ENCODE measurements at places on chromosomes 1 and 21.
A peak's percentile ranks its signal among the peaks of the same experiment; 100 is the strongest.

DNA sequence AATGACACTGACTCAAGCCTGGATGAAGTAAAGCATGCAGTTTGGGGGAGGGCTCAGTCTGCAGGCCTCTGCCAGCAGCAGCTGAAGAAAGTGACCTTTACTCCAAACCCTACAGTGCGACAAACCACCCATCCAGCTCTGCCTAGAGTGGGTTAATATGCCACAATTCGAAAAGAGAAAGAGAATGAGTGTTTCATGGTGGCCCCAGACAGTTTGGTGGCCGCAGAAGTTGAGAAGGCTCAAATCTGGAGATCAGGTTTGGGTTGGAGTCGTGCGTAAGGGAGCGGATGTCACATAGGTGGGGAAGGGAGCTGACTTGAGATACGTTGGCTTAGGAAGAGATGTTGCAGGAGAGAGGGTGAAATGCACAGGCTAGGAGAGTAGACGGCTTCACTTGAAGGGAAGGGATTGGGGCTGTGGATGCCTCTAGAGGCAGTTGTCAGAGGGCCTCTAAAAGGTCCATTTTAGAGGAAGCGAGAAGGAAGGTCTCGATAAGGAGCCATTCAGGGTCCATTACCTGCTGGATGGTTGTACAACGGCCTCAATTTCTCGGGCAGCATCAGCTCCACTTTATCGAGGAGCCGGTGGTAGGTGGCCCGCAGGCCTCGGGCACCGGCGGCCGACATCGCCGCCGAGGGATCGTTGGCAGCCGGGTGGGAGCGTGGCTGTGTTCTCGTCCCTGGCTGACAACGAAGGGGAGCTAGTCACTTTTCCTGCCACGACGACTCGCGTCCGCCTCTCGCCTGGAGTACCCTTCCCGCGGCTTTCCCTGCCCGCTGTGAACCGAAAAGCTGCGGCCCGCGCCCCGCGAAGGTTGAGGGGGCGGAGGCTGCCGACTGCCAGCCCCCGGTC is 1.0 kb upstream of the DCAF6 start:
- no peak for DNase-seq

GRCh38 chr21:36384885-36385232 is 333 bp upstream of the CHAF1B start:
- no peak for DNase-seq

DNA sequence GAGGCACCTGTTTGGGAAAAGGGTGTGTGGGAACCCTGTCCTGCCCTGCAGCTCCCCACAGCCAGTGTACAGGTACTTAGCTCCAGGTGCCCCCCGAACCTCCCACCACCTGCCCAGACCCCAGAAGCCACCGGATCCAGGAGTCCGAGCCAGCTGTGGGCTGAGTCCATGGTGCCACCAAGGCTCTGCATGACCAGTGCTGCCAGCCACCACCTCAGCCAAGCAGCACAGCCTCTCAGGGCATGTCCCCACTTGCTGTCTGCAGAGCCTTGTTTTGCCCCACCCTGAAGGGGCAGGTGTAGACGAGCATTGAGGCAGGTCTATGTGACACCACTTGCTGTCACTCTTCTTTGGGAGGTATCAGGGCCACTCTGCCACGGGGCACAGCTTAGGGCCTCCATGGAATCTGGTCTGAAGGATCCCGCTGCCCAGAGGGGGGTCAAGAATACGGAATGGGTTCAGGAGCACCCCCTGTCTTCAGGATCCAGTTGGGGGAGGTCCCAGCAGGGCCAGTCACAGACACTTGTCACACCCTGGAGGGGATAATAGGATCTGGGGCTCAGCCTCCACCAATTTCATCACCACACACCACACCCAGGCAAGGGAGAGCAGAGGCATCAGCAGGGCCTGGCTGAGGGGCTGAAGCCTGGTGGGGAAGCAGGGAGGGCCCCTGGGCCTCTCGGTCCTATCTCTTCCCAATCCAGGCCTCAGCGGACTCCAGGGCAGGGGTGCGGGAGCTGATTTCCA is 27.7 kb downstream of the ARHGEF19 start:
- no peak for DNase-seq

- peak; percentile 62 for DNase-seq
These were observed 53.8 kb downstream of the MACF1 start for GRCh38 chr1:39258146-39258924.

DNA sequence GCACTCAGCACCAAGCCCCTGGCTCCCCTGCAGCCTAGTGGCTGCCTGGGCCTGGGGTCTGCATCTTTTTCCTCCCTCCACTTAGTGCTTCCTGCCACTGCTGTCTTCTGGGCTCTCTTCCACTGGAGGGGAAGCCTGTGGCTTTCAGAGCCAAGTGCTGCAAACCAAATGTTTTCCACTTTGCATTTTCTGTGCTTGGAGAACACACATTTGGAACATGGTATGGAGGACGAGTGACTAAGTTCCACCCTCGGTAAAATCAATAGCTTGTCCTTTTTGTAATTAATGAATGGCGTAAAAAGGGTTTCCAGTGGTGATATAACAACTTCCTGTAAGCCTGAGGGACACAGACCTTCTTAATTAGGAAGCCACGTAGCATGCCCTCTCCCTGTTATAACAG is 10.1 kb upstream of the GPR153 start:
- DNase-seq = no peak

DNA sequence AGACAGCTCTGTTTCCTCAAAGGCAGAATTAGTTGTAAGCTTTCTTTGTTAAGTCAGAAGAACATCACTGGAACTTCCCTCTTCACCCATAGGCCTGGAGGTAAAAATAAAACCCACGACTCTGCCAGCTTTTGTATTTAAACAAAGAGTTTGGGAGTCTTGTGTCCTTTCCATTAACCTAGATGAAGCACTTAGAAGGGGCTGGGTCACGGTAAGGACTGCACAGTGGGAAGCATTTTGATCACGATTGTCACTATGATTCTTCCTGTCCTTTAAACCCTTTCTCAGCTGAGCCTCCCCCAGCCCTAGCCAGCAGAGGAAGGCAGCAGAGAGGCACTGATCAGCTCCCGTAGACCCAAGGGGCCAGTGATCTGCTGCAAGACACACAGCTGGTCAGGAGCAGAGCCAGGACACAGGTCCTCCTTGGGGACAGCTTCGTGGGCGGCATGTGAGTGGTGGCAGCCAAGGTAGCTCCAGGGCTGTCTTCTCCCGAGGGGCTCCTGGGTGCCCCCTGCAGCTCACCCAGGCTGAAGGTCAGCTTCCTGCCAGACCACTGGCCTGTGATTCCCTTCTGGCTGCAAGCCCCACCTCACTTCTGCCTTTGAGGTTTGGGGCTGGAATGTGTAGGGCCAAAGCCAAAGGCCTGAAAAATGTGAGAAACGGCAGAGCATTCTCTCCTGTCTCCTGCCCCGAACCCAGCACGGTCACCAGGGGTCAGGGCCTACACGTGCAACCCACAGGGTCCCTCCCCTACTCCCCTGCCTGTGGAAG is 4.0 kb upstream of the LAPTM5 start:
- no peak for DNase-seq

DNA sequence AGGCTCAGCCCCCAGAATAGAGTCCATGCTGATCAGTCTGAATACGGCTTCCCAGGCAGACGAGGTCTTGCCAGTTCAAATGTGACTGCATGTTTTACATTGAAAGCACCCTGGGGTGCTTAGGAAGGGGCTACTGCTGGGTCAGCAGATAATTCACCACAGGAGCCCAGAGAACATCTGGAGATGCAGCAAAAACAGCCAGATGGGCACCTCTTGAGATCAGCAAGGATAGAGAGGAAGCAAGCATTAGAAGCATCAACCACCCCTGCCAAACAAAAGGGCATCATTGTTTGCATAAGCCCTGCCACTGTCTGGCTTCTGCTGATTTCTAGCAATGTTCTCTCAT is 403.1 kb downstream of the RRAGC start:
- no peak for DNase-seq

DNA sequence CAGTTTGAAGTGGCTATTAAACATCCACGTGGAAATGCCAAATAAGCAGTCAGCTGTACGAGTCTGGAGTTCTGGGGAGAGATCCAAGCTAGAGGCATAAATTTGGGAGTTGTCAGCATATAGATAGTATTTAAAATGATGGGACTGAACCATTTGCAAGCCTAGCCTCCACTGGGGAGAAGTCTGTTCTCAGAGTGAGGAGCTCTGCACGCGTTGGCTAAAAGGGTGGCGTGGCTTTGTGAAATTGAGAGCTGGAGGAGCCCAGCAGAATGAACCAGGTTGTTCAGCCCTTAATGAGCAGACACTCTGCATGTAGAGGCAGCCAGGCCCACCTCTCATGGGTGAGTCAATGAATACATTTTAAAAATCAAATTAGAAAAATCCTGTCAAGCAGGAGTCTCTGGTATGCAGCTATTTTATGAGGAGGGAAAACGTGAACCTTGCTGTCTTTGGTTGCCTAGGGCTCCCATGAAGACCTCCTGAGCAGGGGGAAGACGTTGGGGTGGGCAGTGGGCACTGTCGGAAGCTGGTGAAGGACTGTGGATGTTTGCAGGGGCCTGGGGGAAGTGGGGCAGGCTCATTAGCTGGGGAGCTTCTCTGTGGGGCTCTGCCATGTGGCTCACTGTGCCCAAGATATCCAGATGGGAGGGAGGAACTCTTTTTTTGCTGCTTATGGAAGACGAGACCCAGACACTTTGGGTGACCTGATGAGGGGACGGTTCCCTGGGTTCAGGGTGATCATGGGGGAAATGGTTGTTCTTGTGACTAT is 18.8 kb downstream of the TMCC2 start:
- peak; percentile 20 for DNase-seq

- DNase-seq = no peak
These were observed 40.7 kb downstream of the VTCN1 start for GRCh38 chr1:117169871-117170596.

DNA sequence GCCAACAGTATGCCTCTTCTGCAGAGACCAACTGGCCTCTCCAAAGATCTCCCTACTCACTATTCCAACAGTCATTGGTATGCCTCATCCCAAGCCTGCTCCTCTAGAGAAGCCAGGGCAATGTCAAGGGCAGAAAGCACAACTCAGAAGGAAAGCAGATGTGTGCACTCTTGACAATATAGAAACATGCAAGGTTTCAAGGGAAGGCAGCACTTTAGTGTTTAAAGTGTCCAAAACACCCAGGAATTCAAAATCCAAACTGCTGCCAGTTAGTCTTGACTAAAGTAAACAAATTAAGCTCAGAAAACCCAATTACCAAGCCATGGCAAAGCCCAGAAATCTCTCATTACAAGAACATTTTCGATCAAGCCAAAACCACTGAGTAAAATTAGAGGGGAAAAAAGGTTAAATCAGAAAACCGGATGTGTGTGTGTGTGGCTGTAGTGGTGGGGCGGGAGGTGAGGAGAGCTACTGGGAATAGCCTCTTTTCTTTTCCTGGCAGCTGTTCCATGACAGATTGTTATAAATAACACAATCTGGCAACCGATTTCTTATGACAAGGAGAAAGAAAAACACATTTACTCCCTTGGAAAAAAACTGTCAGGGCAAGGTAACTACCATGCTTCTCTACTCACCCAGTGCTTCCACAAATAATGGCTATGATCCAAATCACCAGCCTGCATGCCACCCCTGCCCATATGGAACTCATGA is 39.2 kb downstream of the EIF2B3 start:
- DNase-seq = no peak

- no peak for DNase-seq
These were observed 468 bp upstream of the ABCA4 start for GRCh38 chr1:94121411-94121821.

DNA sequence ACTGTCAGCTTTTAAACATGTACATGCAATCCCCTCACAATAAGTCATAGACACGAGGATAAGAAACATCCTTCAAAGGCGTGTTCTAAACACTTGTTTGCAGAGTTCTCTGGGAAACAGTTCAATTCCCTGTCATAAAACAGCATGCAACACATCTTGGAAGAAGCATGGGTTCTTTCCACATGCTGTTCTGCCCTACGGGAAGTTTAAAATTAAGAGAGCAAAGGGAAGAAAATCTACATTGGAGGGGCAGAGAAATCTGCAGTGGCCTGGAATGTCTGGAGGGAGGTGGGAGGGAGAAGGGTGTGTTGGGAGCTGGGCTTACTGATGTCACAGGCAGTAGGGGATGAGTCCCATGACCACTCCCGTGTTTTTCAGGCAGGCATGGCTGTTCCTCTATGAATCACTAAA is 98.3 kb upstream of the SLC2A1 start:
- no peak for DNase-seq

- no peak for DNase-seq
These were observed 75.5 kb upstream of the GPR88 start for GRCh38 chr1:100462326-100463025.

DNA sequence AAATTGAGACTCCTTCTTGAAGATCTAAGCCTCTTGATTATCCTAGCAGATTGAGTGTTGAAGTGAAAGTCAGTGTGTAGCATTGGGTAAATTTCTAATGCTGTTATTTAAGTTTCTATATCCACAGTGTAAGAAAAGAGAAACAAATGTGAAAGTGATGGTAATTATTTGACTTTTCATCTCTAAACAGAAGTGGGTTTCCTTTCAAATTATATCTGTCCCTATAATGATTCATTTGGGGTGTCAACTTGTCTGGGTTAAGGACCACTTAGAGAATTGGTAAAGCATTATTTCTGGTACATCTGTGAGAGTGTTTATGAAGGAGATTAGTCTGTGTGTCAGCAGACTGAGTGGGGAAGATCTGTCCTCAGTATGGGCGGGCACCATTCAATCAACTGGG is 133.0 kb upstream of the HMCN1 start:
- DNase-seq = no peak

GRCh38 chr1:84862810-84863251 is 30.2 kb downstream of the LPAR3 start:
- no peak for DNase-seq

GRCh38 chr1:147611021-147611426 is 59.3 kb downstream of the ACP6 start:
- DNase-seq = no peak

- no peak for DNase-seq
These were observed 50.3 kb downstream of the CASQ2 start for GRCh38 chr1:115718011-115718754.

DNA sequence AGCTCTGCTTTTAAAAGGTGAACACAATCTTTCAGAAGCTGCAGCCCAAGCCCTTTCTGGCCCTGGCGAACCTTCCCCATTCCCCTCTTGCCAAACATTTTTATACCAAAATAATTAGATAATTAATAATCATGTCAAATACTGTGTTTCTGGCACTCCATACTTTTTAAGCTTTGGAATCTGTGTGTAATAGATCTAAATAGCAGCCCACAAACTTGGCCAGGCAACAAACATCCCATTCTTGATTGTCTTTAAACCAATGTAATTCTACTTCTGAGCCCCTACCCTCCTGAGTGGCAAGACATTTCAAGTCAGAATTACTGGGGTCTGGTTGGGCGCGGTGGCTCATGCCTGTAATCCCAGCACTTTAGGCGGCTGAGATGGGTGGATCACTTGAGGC is 137.7 kb downstream of the NAV1 start:
- peak; percentile 32 for DNase-seq

Data from psoas muscle (tissue), 8 donors.